Fibroblast of lung (primary cell): ENCODE measurements at places on chromosomes 2 and 18.

DNA sequence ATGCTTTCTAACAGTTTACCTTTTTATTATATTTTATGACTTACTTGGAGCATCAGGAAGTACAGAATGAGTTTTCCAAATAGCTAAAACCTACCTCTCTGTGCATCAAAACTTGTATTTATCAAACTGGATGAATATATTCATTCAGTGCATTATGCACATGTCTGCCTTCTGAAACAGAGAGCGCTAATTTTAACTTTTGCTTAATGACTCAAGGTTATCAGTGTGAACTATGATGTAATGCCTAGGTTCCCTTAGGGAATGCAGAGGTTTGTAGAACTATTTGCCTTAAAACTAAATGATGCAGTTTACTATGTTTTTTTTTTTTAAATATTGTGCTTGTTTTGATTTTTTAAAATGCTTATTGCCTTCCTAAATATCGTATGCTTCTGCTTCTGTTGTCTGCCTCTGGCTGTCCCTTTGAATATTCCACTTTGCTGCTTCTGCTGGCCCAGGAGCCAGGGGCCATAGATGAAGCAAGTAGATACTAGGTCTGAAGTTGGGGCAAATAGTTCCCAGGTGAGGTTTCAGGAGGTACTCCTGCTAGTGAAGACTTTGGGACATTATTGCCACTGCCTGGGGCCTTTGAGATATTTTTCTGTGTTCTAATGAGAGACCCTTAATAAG is 16.5 kb downstream of the TMEM178A start:
- no peak for DNase-seq

- no peak for DNase-seq
These were observed 8.8 kb upstream of the POLI start for GRCh38 chr18:54260396-54261072.

GRCh38 chr2:157874997-157875640 is 1.0 kb downstream of the ACVR1 start:
- DNase-seq, result peak; percentile 92

- no peak for DNase-seq
These were observed 53.7 kb downstream of the EHD3 start for GRCh38 chr2:31287654-31288053.

GRCh38 chr2:158184556-158185343 is 83.1 kb downstream of the UPP2 start:
- no peak for DNase-seq

- DNase-seq, result no peak
These were observed 86.6 kb downstream of the MYCN start for GRCh38 chr2:16026816-16027501.

DNA sequence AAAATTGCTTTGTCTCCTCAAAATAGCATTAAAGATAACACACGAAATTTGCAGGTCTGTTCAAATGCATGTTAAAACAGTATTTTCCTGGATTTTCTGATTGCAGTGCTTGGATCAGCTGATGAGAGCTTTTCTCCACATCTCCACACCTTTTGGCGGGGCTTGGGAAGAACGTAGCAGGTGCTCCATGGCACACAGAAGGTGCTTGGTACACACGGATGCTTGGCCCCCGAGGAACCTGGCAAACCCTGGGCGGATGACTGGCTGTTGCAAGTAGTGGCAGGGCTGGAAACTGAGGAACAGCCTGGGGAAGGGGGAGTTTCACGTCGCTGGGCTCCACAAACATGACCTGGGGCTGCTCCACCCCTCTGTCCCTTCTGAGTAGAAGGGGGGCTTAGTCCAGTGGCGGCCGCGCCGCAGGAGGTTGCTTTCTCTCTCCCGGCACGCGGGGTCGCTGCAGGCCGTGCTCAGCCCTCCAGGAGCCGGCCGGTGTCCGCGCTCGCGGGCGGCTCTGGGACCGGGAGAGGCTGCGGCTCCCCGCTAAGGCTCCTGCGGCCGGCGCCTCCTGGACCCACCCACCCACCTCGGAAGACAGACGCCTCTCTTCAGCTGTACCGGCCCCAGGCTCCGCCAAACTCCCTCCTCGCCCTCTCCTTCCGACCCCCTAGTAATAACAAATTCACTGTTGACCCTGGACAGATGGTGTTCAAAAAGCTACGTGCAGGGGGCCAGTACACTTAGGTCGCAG is 69.3 kb downstream of the MARCO start:
- peak; percentile 28 for DNase-seq

GRCh38 chr2:84486441-84487115 is 27.5 kb upstream of the SUCLG1 start:
- DNase-seq, result peak; percentile 71

DNA sequence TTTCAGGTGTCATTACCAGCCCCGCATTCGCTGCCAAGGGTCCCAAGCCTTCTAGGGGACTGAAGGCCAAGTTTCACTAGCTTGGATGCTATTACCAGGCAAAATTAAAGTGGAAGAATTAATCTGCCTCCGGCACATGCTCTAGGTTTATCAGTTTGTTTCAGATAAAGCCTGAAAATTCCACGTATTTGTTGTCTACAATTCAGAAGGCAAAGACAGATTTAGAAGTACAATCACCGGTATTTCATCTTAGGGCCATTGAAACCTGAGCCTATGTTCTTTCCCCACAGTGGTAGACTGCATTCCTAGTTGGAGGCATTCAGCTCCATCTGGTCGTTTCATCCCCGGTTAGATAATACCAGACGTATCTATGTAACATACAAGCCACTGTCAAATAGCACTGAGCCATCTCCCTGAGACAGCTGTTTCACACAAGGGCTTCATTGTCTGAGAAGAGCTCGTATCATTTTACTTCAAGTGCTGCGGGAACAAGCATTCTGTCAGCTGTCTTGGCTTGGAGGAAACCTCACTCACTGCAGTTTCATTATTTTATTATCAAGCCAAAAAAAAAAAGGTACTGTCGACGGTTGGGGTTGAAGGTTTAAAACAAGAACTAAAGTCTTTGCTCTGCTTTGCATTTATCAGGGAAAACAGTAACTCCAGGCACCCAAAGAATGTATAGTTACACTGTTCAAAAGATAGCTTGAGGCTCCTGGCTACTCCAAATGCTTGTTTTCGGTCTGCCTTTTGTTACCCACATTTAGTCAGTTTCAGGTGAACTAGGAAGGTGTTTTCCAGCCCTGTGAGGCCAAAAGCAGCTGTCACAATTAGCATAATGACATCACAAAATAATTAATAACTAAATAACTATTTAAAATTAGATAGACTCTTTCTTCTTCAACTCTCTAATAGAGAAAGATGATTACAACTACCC is 76.7 kb downstream of the TGIF1 start:
- peak; percentile 48 for DNase-seq

GRCh38 chr18:13574761-13575160 is 151.6 kb downstream of the FAM210A start:
- no peak for DNase-seq

GRCh38 chr2:74691929-74692328 is 37.9 kb downstream of the SEMA4F start:
- no peak for DNase-seq

DNA sequence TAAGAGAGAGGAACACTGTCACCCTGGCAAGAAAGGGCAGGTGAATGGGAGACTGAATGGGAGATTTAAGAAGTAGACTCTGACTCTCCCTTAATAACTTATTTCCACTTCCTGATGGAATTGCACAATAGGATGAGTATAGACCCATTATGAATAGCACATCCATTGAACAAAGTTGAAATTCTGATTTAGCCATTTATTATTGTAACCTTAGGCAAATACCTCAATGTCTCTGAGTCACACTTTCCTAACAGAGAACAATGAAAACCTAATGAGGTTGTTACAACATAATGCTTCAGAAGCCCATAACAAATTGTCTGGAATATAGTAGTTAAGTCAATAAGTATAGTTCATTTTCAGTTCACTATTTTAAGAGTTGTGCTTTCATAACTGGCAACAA is 78.9 kb downstream of the NRXN1 start:
- DNase-seq, result peak; percentile 62

DNA sequence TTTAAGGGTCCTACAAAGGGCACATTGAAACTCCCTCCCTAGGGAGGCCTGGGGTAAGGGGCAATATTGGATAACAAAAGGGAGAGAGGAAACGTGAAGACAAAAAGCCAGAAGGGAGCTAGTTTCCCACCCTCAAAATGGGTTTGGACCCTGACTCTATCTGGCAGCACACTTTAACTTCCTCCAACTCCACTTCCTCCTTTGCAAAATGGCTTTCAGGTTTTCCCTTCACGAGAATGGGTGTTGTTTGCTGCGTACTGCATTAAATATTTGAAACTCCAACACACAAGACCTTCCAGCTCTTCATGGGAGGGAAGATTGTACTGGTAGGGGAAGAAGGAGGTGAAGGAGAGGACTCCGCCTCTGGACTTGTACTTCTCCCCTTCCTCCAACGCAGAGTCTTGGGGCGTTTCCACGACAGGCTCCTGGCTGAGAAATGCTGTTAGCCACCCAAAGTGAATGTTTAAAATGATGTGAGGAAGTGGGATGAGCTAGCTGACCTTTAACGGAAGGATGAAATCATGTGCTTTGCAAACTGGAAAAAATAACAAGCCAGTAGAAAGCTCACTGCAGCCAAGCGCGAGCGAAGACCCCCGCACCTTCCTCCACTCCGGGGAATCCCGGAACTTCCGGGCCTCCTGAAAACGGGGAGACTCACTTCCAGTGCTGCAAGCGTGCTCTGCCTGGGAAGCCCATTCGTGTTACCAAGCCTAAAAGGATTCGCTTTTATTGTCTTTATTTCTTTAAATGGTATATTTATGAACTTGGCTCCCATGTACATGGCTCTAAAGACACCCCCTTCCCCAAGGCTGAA is 85.6 kb downstream of the VIT start:
- no peak for DNase-seq

DNA sequence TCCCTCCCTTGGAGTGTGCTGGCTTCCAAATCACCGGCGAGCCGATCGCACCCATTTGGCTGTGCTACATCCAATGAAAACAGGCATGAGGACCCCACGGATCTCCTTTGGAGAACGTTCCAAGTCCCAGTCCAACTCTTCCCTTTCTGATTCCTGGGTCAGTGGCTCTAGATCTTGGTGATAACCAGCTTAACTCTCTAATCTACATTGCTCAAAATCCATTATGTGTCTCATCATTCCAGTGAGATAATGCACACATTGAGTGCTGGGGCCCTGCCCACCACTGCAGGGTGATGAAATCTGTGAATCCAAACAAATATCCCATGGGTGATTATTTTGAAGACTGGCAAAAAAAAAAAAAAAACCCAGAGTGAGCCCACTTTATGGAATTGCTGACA is 232.7 kb upstream of the COPS8 start:
- no peak for DNase-seq

DNA sequence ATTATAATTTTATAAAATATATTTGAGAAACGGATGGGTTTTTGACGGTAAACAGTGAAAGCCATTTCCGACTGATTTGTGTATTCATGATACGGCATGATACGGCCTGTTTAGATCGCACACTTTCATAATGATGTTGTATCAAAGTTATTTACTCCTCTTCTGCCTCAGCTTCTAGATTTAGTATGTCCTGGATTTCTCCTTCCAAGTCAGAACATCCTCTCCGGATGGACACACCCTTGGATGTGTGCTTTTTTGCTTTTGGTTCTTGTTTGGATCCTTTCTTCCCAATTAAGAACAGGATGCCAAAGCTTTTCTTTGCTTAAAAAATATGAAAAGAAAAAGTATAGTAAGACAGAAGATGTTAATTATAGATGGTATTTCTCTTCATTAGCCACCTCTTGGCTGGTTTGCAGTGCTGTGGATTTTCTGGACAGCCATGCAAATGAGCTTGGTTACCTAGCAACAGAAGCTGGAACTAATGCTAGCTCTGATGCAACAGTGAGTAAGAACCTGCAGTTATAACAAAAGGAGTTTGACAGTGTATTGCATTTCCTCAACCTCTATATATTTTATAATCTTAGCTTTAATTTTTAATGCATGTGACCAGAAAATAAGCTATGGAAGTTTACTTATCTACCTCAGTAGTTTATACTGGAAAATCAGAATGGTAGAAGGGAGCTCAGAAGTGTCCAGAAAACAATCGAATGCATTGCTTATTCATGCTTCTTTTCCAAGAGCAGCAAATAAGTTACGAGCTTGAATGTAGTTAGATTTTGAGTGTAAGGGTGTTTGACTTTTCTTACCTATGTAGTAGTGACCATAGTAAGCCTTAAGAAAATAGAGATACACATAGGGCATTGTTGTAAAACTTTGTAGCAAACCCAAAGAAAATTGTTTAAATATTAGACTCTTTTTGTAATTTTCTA is 27.9 kb downstream of the RMND5A start:
- DNase-seq, result peak; percentile 85

- DNase-seq, result no peak
These were observed 48.7 kb downstream of the PRELID3A start for GRCh38 chr18:12456441-12456840.

DNA sequence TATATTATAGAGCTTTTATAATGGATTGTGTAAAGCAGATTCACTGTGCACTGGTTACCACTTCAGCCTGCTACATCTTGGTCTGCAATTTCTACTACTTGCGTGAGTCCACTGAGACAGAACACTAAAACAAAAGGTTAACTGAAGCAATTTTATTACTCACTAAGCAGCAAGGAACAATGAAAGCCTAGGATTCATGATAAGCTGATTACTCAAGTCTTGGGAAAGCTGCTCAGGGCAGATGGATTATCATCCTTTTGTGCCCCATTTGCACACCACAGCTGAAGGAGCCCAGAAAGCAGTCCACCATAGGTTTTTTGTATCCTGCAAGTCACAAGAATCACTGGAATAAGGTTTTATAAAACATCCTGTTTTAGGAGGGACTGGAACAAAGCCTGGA is 1215.2 kb upstream of the TMEFF2 start:
- DNase-seq, result no peak

DNA sequence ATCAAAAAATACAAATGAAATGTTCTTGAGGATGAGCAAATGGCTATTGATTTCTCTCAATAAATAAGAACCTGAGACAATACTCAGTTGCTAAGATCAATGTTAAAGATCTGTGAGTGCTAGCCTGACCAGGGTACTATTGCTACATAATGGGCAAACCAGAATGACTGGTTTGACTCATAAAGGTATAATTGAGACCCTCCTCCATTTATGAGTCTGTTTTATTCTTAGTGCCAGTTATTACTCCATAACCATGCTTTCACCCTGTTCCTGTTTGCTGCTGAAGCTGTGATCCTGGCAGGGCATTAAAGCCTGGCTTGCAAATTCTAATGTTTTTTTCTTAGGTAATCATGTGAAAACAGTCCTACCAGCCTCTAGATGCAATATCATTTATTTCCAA is 56.6 kb upstream of the PPM1B start:
- no peak for DNase-seq

- no peak for DNase-seq
These were observed 129.3 kb downstream of the MARCHF4 start for GRCh38 chr2:216243026-216243425.

- peak; percentile 57 for DNase-seq
These were observed 66.2 kb downstream of the ACVR2A start for GRCh38 chr2:147910990-147911473.

GRCh38 chr2:151481744-151482143 is 72.0 kb downstream of the RIF1 start:
- DNase-seq, result no peak
